ENCODE measurements at places on chromosomes 6 and 20.

DNA sequence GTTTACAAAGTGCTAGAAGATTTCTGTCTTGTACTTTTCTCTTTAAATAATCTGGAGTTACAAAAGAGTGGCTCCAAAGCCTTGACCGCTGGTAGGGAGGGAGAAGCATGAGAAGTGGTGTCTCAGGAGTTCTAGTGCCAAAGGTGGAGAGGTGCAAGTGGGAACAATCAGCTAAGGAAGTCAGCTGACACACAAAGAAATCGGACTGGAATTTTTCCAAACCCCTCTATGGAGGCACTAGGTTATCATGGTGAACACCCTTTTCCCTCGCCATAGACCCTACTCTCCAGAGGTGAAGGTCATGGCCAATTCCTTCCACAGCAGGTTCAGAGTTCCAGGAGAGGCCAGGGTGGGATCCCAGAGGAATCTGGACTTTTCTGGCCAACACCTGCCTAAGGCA lies 14.8 kb downstream of the PLAGL2 start:
- no peak for DNase-seq

- DNase-seq: no peak
Measured at GRCh38 chr6:33212857-33213165, 4.5 kb downstream of the RING1 start.

DNA sequence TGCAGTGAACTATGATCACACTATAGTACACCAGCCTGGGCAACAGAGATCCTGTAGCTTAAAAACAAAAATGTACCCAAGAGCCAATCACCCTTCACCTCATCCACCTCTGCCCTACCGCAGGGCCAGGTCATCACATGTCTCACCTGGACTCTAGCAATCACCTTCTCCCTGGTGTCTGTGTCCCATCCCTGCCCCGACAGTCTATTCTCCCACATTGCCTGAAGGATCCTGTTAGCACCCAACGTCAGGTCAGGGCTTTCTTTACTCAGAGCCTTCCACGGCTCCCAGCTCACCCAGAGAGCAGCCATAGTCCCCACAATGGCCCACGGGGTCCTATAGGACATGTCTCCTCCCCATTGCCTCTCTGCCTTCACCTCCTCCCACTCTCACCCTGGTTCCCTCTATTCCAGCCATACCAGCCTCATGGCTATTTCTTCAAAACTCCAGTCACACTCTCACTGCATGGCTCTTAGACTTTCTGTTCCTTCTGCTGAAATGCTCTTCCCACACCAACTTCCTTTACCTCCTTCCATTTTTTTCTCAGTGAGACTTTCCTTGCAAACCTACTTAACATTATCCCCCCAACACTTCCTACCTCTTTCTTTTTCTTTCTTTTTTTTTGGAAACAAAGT lies 22.5 kb upstream of the ARFGEF2 start:
- no peak for DNase-seq

- DNase-seq: no peak
Measured at GRCh38 chr6:106823732-106824351, 150.7 kb downstream of the CD24 start.

- no peak for DNase-seq
Measured at GRCh38 chr6:38149531-38149930, 330.0 kb downstream of the ZFAND3 start.

- peak; percentile 80 for DNase-seq
Measured at GRCh38 chr6:32244946-32245398, 21.1 kb upstream of the NOTCH4 start.

- peak; percentile 93 for DNase-seq
Measured at GRCh38 chr6:4008324-4009047, 70.5 kb downstream of the FAM217A start.

DNA sequence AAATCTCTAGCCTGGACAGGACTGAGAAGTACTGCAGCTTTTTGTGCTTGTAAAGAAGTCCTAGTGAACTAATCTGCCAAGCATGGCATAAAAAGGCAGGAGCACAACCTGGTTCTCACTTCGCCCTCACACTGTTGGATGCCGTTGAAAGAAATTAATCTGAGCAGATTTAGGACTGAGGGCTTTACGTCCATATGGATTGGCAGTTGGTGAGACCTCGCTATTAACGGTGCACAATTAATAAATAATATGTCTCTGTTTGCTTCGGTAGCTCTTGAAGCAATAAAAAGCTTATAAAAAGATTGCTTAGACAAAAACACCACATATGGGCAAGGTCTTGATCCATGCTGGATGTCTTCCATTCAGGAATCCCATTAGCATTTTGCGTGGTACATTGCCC lies 185.6 kb upstream of the EPHA7 start:
- no peak for DNase-seq
